ENCODE measurements at places on chromosomes 12 and 14.

GRCh38 chr12:106429636-106430035, 72.1 kb downstream of the POLR3B start:
- DNase-seq = no peak

DNA sequence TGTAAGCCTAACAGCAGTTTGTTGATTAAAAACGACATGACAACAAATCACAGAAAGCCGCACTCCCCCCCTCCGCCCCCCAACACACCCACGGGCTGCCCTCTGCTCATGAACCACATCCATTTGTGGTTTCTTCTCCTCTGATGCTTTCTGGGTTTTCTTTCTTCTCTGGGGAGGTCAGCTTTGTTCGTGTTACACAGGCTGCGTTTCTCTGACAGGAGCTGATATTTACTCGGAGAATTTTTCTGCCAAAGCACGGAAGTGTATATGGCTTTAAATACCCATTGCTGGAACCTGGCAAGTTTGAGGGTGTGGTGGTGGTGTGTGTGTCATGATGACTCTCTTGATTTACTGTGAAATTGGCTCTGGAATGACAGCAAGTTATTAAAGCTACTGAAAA, 883.7 kb upstream of the TMEM132C start:
- no peak for DNase-seq

DNA sequence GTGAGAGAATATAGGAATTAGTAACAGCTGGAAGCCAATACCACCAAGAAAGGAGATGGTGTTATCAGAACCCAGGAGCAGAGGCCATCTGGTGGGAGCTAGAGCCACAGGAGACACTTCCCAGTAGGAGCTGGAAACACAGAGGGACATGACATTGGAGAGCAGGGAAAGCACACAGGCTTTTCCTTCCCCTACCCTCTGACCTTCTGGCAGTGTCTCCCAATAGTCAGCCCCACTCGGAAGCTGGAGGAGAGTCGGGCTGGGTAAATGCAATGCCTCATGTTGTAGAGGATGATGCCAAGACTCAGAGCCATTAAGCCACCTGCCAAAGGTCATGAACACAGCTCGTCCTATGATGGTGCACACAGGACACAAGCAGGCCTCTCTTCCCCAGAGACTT, 538.5 kb downstream of the BCL11B start:
- no peak for DNase-seq

DNA sequence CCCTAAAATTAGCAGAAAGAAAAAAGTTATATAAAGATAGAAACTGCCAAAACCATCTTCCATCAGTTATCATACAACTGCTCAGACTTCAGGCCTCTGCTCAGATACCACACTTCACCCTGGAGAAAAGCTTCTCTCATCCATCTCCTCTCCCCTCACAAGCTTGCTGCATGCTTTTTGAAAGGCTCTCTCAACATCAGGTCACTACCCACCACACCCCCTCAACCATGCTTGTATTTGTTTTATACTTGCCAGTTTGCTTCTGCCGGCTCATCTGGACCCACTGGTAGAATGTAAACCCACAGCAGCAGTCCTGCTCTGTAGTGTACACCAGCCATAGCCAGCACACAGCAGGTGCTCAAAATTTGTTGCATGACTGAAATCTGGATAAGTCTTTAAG, 8.8 kb downstream of the PPP1CC start:
- no peak for DNase-seq

DNA sequence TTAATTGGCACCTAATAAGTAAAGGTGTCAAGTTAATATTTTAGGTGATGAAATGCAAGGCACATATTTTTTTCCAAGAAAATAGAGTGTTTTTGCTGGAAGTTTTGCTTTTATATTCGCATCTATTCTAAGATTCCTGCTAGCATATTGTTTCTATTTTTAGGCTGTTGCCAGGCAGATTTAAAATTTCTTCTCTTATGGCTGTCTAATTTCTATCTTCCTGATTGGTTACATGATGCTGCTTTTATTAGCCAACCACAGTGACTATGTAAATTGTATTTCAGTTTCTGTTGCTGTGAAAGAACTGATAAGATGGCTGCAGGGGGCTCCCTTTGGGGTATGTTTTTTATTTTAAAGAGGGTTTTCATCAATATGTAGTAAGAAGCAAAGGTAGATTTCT, 42.7 kb downstream of the ATF7IP start:
- DNase-seq = peak; percentile 52

- no peak for DNase-seq
Measured at GRCh38 chr12:91928501-91928900, 217.1 kb downstream of the BTG1 start.

DNA sequence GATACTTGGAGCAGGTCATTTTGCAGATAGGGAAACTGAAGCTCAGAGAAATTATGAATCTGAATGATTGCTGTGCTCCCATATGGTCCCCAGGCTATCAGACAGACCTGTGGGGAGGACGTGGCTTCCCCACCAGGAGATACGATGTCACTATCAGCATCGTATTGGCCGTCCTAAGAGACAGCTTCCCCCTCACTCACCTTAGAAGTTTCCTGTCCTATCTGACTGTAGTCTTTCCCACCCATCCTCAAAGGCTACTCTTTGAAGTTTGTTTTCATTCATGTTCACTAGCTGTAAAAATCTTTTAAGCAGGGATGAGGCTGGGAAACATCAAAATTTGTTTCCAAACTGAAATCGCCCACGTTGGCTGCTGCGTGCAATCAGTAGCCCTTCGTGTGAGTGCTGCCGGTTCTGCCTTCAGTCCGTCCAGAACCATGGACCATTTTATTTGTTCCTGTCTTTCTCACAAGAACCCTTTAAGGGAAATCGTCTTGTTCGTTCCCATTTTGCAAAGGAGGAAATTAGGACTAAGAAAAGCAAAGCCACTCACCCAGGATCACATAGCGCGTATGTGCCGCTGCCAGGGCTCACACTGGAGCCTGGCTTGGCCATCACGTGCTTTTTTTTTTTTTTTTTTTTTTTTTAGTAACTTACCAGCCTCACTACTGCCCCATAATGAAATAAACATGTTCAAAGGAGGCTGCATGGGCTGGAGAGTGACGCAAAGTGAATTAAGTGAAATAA, 1.0 kb upstream of the KDM2B start:
- peak; percentile 74 for DNase-seq

- DNase-seq = no peak
Measured at GRCh38 chr14:31212893-31213292, 5.3 kb upstream of the HECTD1 start.

- no peak for DNase-seq
Measured at GRCh38 chr12:10058387-10058786, 27.9 kb downstream of the CLEC9A start.

GRCh38 chr12:54959291-54960018, 25.1 kb downstream of the TESPA1 start:
- no peak for DNase-seq

- peak; percentile 93 for DNase-seq
Measured at GRCh38 chr12:116710370-116711150, 27.3 kb downstream of the SPRING1 start.

GRCh38 chr14:32709027-32709426, 229.7 kb upstream of the NPAS3 start:
- DNase-seq = peak; percentile 70

DNA sequence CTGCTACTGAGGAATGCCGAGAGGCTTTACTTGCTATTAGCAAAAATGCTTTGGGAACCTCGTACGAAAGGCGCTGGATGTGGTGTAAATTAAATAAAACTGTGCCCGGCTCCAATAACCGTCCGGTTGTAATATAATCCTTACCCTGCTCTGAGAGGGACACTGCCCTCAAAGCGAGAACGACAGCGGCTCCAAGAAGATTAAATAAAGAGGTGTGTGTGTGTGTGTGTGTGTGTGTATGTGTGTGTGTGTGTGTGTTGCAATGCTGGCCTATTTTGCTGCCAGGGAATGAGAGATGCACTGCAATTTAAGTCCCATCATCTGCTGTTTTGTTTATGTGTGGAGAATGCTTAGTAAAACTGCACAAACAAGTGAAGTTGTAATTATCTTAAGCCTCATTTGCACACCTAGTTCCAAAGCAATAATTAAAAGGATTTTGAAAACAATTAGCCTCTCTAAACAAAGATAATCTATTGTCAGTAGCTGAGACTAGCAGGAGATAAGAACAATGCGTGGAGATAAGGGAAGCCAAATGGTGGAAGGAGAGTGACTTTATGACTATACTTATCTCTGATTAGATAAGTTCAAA, 1.2 kb upstream of the SIX1 start:
- DNase-seq = peak; percentile 77

DNA sequence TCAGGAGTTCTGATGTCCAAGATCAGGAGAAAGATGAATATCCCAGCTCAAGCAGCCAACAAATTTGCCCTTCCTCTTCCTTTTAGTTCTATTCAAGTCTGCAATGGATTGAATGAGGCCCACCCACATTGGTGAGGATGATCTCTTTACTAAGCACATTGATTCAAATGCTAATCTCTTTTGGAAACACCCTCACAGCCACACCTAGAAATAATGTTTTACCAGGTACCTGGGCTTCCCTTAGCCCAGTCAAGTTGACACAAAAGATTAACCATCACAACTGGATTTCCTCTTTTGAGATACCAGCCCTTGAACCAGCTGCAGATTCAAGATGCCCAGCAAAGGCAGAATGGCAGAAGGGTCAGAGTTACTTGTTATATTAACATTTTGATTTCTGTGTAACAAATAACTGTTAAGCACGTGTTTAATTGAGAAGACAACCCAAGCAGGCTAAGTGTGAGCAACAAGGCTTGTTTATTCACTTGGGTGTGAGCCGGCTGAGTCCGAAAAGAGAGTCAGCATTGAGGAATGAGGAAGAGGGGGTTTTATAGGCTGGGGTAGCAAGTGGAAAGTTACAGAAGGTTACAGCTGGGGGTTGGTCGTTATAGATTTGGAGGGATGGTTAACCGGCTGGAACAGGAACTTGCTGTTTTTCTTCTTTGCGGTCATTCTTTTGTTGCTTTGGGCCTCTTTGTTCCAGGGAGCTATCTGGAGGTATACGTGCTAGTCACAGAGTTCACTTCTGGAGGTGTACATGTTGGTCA, 180.3 kb downstream of the EMP1 start:
- DNase-seq = no peak
